ENCODE measurements at places on chromosomes 4 and X.

- no peak for DNase-seq
Observed at GRCh38 chr4:76997077-76997476, 47.5 kb downstream of the SEPTIN11 start.

GRCh38 chrX:78958419-78959116 is 13.4 kb downstream of the P2RY10 start:
- DNase-seq = no peak

GRCh38 chr4:70925899-70926635 is 23.9 kb downstream of the MOB1B start:
- DNase-seq = no peak

- no peak for DNase-seq
Observed at GRCh38 chrX:10831716-10832502, 211.5 kb upstream of the MID1 start.

GRCh38 chrX:16087076-16087475 is 36.3 kb upstream of the GRPR start:
- peak; percentile 2 for DNase-seq

- DNase-seq = no peak
Observed at GRCh38 chr4:139674875-139675550, 9.4 kb downstream of the MGST2 start.

GRCh38 chr4:28443801-28444412 is 1583.3 kb downstream of the STIM2 start:
- no peak for DNase-seq

DNA sequence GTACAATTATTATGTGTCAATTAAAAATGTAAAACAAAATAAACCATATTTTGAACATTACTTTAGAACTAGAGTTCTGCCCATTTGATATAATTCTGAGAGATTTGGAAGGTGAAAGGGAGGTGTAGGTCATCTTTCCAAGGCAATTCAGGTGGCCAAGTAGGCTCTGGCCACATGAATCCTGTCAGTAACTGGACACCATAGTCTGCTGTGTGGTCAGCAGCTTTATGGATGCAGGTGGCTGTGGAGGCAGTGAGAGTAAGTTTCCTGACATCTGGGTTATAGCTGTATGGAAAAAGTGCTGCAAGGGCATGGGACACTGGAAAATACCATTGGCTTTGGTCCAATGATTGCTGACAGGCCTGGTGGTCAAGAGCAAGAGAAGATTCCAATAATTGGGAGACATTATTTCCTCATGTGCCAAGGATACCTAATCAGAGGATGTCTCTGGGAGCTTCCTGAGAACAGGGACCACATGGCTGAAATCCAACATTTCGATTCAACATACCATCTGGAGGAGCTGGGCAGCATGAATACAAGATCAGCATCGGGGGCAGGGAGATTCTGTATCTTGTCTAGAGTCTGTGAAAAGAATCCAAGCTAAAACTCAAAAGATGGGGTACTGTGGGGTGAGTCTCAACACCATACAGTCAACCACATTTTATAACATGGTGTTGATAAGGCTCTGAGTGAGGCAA is 523.1 kb downstream of the MID1IP1 start:
- DNase-seq = no peak

- DNase-seq = no peak
Observed at GRCh38 chr4:132344924-132345828, 803.9 kb upstream of the PCDH10 start.

- DNase-seq = no peak
Observed at GRCh38 chr4:99853999-99854398, 37.4 kb downstream of the DAPP1 start.

DNA sequence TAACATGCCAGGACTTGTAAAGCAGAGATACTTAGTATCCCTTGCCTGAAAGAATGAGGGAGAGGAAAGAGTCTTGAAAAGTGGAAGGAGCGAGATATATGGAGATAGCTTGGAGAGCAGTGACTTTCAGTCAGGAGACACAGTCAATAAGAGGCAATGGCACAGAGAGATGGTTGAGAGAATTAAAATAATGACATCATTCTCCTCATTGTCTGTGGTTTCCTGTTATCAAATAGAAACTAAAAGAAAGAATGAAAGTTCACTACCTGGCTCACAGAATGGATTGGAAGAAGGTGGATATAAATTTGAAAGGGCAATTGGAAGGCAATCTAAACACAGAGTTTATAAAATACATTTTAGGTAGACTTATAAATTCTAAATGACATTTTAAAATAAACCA is 760.2 kb upstream of the AADAT start:
- DNase-seq = no peak

DNA sequence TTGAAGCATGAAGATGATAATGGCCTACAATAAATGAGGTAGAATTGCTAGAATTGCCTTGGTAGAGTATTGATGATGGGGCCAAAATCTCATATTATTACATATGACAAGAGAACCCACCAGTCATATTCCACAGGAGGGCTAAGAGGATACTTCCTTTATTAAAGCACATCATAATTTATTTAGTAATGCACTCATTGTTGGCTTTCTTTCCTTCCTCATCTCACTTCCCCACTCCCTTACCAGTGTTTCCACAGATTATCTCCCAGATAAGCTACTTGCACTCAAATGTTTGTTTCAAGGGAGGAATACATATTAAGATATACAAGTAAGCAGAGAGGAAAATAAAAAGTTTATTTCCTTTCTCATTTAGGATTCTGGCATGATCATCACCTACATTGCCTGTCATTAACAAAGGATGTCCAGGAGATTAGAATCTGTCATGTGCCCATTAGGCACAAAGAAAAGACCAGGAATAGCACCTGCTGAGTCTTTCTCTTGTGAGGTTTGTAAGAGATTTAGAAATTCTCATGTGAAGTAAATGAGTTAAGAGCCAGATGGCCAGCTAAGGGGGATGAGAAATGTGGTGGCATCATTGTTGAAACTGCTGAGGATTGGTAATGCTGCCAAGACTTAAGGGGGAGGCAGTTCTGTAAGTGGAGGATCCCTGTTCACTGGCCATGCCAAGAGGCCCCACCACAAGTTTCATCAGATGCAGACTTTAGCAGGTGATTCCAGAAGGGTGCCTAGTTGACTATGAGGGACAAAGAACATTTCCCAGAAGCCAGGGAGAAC is 52.4 kb upstream of the PRDM8 start:
- no peak for DNase-seq

DNA sequence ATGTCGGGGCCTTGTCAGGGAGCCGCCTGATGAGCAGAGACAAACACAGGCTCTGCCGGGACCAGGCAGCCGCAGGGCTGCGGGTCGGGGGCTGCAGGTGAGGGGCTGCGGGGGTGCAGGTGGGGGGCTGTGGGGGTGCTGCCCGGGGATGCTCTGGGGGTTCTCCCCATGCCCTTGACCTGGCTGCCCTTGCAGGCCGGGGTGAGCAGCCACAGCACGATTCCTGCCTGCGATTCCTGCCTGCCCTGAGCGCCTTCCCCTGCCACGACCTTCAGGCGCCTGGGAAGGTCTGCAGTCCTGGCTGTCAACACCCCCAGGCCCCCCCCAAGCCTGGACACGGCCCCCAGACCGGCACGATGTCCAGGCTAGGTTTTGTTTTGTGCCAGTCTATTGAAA is 106.3 kb downstream of the FAM53A start:
- no peak for DNase-seq

GRCh38 chr4:163395758-163396157 is 52.1 kb downstream of the NPY5R start:
- no peak for DNase-seq

GRCh38 chr4:121688701-121689100 is 8.1 kb downstream of the ANXA5 start:
- no peak for DNase-seq

DNA sequence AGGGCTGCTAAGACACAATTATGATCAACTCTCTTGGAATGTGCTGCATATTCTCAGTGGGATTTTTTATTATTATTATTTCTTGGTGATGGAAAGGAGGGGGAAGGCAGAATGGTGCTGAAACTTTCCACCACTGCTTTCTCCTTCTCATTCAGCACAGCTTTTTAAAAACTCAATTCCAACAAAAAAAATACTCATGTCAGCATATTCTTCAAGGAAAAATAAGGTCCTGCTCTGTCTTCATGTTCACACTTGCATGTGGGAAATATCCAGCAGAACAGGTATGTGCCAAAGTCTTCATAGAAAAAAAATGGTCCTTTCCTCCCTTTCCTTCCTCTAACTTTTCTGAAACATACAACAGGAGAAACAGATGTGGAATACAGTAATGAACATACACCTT is 144.0 kb upstream of the ADAMTS3 start:
- DNase-seq = no peak

GRCh38 chrX:110258552-110258951 is 59.3 kb downstream of the AMMECR1 start:
- DNase-seq = peak; percentile 26

GRCh38 chr4:71426381-71427042 is 87.7 kb downstream of the SLC4A4 start:
- DNase-seq = no peak

DNA sequence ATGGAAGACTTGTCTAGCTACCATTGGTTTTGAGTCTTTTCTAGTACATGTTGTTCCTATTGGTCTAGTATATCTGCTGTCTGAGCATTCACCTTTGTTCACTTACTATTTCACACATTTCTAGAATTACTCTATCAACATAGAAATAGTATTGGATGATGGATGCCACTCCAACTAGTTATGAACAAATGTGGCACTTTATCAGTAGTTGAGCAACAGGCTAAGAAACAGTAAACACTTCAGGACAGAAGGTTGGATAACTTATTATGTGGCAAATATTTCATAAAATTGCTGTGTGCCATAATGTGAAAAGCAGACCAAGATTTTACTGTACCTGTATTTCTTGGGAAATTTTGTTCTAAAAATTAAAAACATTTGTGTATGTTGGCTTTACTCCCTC is 42.4 kb upstream of the GLRA3 start:
- DNase-seq = no peak

- DNase-seq = no peak
Observed at GRCh38 chr4:8291036-8291682, 21.6 kb downstream of the HTRA3 start.

DNA sequence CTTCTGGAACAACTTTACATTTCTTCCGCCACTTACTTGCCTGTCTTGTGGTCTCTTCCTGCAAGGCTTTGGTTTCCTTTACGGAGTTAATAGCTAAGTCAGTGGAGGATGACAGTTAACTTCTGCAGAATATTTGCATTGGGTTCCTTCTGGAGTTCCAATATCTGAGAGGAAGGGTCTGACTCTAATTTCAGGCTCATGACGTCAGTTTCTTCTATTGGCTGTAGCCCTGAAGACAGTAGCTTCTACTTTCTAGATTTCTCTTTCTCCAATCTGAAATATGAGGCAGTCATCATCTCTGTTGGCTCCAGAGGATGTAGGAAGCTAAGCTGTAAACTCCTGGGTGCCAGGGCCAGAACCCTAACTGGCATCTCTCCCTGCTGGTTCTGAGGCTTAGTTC is 76.7 kb downstream of the FRMPD3 start:
- DNase-seq = no peak

- no peak for DNase-seq
Observed at GRCh38 chr4:178080312-178080711, 638.1 kb upstream of the AGA start.

DNA sequence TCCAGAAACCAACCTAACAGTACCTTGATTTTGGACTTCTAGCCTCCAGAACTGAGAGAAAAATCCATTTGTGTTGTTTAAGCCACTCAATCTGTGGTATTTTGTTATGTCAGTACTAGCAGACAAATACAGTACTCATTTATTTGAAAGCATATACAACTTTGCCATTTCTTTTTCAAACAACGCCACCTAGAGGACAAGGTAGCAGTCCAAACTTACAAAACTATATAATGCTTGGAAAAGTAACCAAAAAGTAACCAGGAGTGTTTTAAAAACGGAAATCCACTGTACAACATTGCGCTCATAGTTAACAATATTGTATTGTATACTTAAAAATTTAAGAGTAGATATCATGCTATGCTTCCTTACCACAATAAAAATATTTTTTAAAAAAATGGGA is 37.0 kb upstream of the FGF13 start:
- DNase-seq = peak; percentile 38

DNA sequence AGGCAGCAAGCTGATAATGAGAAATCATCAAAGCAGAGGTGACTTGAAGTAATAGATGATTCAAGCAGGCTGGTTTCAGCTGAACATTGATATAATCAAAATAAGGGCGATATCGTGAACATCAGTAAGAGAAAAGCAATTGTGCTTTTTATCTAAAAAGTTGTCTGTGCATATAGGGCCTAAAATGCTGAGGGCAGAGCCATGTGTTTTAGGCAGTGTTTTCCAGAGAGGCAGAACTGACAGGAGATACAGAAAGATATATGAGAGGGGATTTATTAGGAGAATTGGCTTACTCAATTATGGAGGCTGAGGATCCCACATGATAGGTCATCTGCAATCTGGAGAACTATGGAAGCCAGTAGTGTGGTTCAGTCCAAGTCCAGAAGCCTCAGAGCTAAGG is 136.5 kb upstream of the NPY2R start:
- no peak for DNase-seq

DNA sequence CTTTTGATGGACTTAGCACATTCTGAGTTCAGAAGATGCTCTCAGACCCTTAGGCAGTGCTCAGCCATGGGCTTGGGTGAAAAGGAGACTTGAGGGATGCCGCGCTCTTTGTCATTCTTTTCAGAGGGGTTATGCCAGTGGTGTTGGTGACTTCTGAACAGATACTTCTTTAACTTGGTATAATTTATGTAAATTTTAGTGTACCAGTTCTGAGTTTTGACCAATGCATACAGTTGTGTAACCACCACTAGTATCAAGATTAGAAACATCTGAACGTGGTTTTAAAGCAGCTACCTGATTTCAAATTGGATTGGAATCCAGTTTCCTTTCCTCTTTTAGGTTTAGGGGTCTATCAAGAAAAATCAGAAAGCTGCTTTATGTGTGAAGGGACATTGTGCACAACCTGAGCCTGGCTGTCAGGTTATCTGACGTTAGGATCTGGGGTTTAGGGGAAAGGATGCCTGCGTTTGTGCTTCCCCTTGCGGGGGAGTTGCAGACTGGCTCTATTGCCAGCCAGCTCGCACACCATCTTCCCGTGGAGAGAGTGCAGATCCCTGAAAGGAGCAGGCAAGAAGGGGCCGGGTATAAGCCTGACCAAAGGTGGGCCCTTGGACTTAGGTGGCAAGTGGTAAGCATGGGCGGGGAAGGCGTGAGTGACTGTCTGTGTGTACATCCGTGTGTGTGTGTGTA is 19.0 kb downstream of the SMS start:
- DNase-seq = no peak
